Chondrocyte (in vitro differentiated cells): ENCODE measurements at places on chromosomes 1 and 21. TPM values are rescaled to one million over a fixed set of nuclear protein-coding genes. Genes with fewer than 3 reads are reported as not detected.

DNA sequence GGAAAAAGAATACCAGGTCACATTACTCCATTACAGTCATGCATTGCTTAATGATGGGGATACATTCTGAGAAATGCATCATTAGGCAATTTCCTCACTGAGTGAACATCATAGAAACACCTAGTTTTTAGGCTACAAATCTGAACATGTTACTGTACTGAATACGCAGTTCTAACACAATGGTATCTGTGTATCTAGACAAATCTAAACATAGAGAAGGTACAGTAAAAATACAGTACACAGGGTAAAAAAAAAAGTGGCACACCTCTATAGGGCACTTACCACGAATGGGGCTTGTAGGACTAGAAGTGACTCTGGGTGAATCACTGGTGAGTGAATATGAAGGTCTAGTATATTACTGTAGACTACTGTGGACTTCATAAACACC, 115.7 kb downstream of the AKT3 start:
- H3K4me1 ChIP-seq: peaks cover 17% of the 10 kb centered on the region
- no peaks in the 10 kb centered on the region for H3K27me3 ChIP-seq
- no peak overlapping the region for H3K4me3 ChIP-seq
- no peak for DNase-seq

DNA sequence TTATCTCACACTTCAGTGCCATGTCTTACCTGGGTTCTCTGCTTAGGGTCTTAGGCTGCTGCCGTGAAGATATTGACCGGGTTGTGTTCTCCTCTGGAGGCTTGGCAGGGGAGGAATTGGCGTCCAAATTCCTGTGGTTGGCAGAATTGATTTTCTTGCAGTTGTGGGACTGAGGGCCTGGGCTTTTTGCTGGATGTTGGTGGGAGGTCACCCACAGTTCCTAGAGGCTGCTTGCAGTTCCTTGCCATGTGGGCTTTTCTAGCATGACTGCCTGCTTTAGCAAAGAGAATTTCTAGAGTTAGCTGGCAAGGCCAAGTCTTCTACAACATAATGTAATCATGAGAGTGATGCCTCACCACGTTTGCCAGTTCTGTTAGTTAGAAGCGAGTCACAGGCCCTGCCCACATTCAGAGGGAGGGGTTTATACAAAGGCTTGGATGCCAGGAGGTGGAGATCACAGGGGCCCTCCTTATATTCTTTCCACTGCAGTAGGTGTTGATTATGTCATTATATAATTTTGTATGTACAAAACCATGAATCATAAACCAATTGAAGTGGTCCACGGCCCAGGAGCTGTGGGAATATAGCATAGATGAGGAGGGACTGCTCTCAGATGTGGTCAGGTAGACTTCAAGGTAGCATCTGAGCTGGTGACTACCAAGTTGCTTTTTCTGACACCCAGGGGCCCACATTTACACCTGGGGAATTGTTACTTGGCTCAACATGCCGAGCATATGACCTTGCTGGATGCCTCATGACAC, 6.6 kb downstream of the UBL4B start:
- H3K36me3 ChIP-seq: no peaks in the 10 kb centered on the region
- no peak overlapping the region for H3K4me3 ChIP-seq
- H3K27ac ChIP-seq: no peak overlapping the region

- H3K4me1 ChIP-seq: peaks cover 19% of the 10 kb centered on the region
- H3K27me3 ChIP-seq: no peaks in the 10 kb centered on the region
- DNase-seq: peak; percentile 96
- H3K36me3 ChIP-seq: peaks cover 5% of the 10 kb centered on the region
Observed at GRCh38 chr1:182604175-182605164, at the start of gene RGS16. Gene RGS16 (minus strand): TSS chr1:182604389. CDS start chr1:182604259, 130 bp downstream.

GRCh38 chr1:228794810-228795209, 59.5 kb downstream of the RHOU start:
- no peaks in the 10 kb centered on the region for H3K36me3 ChIP-seq
- no peaks in the 10 kb centered on the region for H3K4me1 ChIP-seq
- H3K4me3 ChIP-seq: no peak overlapping the region
- no peak for DNase-seq

DNA sequence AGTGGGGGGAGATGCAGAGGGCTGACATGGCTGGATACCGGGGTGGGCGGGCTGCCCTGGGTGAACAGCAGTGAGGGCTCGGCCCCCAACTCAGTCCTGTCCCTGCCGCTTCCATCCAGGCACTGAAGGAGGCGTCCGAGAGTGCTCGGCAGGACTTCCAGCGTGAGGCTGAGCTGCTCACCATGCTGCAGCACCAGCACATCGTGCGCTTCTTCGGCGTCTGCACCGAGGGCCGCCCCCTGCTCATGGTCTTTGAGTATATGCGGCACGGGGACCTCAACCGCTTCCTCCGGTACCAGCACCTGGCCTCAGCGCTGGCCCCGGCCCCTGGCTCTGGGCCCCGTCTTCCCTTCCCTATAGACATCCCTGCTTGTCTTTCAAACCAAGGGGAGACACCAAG, 15.6 kb downstream of the NTRK1 start:
- H3K36me3 ChIP-seq: no peaks in the 10 kb centered on the region
- H3K4me3 ChIP-seq: no peak overlapping the region
- H3K27me3 ChIP-seq: peaks cover 29% of the 10 kb centered on the region
- no peak overlapping the region for H3K27ac ChIP-seq
- no peak for DNase-seq

GRCh38 chr21:39456665-39457064, 4.9 kb downstream of the SH3BGR start:
- H3K4me3 ChIP-seq: no peak overlapping the region
- no peaks in the 10 kb centered on the region for H3K36me3 ChIP-seq
- H3K27me3 ChIP-seq: no peaks in the 10 kb centered on the region
- no peak for DNase-seq

GRCh38 chr21:44729336-44730027, 18.1 kb upstream of the TSPEAR start:
- no peak for DNase-seq
- H3K4me3 ChIP-seq: no peak overlapping the region

DNA sequence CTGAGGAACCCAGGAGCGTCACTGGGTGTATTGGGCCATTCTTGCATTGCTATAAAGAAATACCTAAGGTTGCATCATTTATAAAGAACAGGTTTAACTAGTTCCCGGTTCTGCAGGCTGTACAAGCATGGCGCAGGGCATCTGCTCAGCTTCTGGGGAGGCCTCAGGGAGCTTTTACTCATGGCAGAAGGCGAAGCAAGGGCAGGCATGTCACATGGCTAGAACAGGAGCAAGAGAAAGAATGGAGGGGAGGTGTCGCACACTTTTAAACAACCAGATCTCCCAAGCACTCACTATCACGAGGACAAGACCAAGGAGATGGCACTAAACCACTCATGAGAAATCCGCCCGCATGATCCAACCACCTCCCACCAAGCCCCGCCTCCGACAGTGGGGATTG, 65.2 kb downstream of the PSMG1 start:
- no peak overlapping the region for H3K27ac ChIP-seq
- peaks cover 2% of the 10 kb centered on the region for H3K36me3 ChIP-seq
- H3K4me1 ChIP-seq: peaks cover 38% of the 10 kb centered on the region

GRCh38 chr1:197171531-197171930, 25.1 kb upstream of the ASPM start:
- no peak overlapping the region for H3K4me3 ChIP-seq
- no peak for DNase-seq
- no peaks in the 10 kb centered on the region for H3K27me3 ChIP-seq
- no peaks in the 10 kb centered on the region for H3K4me1 ChIP-seq
- H3K36me3 ChIP-seq: peaks cover 21% of the 10 kb centered on the region

- DNase-seq: no peak
- no peak overlapping the region for H3K27ac ChIP-seq
- no peaks in the 10 kb centered on the region for H3K36me3 ChIP-seq
Observed at GRCh38 chr1:147389532-147390184, 147.2 kb downstream of the CHD1L start.

- peaks cover 8% of the 10 kb centered on the region for H3K36me3 ChIP-seq
- no peak for DNase-seq
- peaks cover 18% of the 10 kb centered on the region for H3K4me1 ChIP-seq
- no peak overlapping the region for H3K27ac ChIP-seq
Observed at GRCh38 chr1:224253721-224254120, 70.7 kb downstream of the DEGS1 start.

- DNase-seq: no peak
- H3K27ac ChIP-seq: no peak overlapping the region
- peaks cover 28% of the 10 kb centered on the region for H3K4me1 ChIP-seq
- no peaks in the 10 kb centered on the region for H3K27me3 ChIP-seq
- no peak overlapping the region for H3K4me3 ChIP-seq
Observed at GRCh38 chr1:210259561-210259960, 27.0 kb downstream of the SERTAD4 start.

CATSPER4 gene
- total RNA-seq: not detected in 3 replicates

GPX7 gene
- 43.7 to 83.8 TPM (median 82.9 TPM) in 3 replicates for total RNA-seq

ORC1 gene
- 0.95 to 5.1 TPM (median 1.2 TPM) in 3 replicates for total RNA-seq

SH2D5 gene
- total RNA-seq: 0.15 to 1.1 TPM (median 0.75 TPM) in 3 replicates

CELF3 gene
- total RNA-seq: not detected in 3 replicates
